CD4-positive, alpha-beta T cell (primary cell): ENCODE measurements at places on chromosomes 4 and X.

- DNase-seq: no peak
Observed at GRCh38 chr4:7830747-7831146, 108.9 kb downstream of the AFAP1 start.

DNA sequence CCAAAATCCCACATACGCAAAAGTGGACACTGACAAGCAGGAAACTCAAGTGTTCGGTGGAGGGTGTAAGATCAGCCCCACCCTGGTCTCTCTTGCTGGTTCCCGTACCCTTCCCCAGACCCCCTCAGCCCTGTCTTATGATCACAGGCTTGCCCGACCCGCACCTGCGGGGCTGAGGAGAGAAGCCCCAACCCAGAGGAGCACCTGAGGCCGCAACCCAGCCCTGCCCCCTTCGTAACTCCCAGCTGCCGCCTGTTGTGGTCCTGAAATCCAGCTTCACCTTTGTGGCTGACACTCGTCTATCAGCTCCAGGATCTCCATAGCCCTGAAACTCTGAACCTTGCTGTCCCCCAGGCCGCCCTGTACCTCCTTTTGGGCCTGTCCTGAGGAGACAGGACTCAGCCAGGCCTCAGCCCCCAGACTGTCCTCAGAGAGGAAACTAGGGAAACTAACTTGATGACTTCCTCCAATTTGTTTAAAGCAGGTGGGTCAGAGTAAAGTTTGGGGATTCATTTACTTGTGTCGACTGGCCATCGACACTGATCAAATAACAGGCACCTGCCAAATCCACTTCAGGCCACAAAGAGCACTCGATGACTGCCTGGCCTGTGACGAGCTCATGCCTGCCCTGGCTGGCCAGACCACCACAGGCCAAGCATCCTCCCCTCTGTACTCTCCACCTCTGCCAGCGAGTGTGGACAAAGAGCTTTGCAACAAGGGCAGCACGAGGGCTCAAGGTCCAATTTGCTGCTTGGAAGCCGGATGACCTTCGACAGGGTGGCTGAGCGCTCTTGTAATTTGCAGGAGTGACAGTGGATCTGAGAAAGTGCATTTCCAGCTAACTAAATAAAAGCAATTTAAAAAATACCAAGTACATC lies 19.3 kb downstream of the DCTD start:
- no peak for DNase-seq

DNA sequence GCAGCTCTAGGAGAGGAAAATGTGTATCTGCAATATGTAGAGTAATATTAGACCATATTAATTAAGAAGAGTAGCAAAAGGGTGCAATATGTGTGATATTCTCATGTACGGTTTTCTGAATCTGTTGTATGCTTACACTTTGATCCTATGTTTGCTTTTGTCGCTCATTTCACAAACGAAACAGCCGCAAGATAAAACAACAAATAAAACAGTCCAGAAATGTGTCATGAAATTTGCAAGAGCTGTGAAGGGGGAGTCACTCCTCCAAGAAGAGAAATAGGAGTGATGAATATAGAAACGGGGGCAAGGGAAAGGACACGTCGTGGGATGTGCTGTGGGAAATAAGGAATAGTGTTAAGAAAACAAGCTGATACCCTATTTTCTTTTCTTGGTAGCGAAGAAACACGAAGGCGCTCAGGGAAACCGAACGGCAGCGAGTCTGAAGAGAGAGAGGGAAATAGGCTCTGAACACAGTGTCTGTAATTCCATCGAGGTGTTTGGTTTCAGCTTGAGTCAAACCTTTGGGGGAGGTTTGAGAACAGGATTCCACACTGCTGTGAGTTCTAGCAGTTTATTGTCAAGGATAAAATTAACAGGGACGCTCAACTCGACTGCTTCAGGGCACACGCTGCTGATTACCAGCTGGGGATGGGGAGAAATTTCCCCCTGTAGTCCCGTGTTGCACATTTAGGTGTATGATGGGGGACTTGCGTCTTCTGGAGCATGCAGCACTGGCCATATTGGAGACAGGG lies 595.6 kb upstream of the TENM3 start:
- DNase-seq: no peak

DNA sequence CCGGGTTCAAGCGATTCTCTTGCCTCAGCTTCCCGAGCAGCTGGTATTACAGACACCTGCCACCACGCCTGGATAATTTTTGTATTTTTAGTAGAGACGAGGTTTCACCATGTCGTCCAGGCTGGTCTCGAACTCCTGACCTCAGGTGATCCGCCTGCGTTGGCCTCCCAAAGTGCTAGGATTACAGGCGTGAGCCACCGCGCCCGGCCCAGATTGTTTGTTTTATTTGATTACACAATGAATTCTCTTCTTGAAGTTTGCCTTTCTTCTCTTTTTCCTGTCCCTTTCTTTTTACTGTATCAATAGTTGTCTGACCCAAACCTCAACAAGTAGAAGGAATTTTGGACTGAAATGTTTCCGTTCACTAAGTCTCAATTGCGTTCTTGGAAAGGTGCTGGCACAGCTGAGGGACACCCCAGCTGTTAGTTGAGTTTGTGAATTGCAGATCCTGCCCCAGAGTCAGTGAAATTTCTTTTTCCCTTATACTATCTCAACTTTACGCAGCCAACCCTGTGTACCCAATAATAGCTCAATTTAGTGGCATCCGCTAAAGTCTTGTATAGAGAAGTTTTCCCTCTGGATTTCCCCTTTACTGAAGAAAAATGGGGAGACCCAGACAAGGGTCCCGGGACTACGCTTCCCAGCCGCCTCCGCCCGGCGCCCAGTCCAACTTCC lies 639 bp upstream of the MTM1 start:
- DNase-seq: no peak

DNA sequence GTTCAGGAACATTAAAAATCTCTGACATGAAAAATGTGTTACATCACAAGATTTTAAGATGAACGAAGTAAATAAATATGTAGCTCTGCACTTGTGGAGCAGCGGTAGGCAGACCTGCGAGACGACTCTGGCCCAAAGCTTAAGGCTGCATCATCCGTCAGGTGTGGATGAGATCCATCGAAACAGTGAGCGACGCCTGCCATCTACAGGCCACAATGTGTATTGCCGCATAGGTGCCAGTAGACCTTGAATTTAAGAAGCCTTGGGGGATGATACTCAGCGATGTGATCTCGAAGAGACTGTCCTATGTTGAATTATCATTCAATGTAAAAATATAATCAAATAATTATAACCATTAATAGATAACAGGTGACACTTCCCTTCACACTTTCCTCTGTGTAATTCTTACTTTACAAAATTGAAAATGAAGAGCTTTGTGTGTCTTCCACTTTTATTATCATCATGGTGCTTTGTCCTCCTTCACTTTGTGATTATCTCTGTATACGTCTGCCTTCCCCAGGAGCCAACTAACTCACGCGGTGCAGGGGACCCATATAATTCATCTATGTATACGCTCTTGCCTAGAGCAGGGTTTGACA lies 851.0 kb downstream of the RAB28 start:
- DNase-seq: peak; percentile 58

GRCh38 chrX:50770702-50771101 lies 43.3 kb downstream of the SHROOM4 start:
- DNase-seq: no peak

GRCh38 chr4:129043523-129043922 lies 49.8 kb downstream of the SCLT1 start:
- peak; percentile 6 for DNase-seq

DNA sequence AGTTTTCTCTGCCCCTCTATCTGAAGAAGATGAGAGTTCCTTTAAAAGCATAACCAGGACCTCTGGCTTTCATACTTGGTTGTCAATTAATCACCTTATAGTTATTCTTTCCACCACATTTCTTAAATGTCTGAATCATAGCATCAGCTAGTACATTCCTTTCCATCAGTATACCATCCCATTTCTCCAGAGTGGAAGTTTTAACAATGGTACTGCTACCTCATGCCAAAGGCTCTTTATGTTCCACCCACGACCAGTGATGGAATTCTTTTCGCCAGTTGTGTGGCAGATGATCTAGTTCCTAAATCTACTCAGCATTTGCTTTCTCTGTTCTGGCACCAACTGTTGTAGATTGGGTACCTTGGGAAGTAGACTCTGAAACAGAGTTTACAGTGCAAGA lies 379.8 kb downstream of the ZNF674 start:
- no peak for DNase-seq

DNA sequence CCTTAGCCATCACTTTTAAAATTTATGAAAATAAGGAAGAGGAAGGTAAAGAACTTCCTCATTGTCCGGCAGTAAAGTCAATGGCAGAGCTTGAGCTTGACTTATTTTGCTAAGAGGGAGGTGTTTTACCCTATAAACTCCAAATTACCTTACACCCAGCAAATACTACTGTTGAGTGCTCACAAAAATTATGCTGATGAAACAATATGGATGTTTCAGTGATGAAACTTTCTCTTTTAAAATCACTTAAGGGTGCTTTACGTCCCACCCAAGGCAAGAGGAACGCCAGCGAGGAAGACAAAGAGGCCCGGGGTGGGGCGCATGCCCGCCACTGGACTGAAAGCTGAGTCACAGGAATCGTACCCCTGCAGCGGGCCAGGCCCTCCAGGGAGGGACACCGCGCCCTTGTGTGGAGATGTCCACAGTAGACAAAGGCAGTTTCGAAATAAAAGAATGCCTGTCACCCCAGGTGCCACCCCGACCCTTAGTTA lies 560 bp upstream of the TMSB4X start:
- no peak for DNase-seq

GRCh38 chr4:175905925-175906324 lies 93.9 kb upstream of the GPM6A start:
- no peak for DNase-seq

DNA sequence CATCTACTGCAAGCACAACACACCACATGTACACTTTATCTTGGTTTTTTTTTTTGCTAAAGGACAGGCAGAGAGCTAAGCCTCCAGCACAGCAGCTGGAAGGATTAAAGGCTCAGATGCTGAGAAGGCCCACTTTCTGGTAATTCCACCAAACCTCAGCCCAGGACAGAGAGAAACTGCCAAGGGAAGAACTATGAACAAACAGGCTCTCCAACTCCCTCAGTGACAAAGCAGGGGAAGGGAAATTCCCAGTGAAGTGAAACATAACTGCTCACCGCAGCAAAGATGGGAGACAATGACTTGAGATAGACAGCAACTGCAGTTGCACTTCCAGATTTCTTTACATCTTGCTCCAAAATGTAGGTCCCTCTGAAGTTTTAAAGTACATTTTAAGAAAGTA lies 4.8 kb downstream of the PROM1 start:
- DNase-seq: no peak

DNA sequence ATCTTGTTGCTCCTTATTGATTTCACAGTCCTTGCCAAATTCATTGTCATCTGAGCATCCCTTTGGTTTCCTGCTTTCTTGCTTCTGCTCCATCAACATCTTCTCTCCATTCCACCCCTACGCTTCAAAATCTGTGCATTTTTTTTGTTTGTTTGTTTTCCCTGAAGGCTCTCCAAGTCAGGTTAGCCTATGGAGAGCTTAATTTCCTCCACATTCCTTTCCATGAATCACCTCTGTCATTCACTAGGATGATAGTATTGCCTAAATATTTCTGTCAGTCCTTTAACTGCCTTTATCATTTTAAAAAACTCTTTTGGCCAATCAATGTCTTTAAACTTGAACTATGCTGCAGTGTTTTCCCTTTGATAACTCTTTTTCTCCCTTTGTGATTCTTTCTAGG lies 67.7 kb downstream of the PPARGC1A start:
- DNase-seq: no peak

DNA sequence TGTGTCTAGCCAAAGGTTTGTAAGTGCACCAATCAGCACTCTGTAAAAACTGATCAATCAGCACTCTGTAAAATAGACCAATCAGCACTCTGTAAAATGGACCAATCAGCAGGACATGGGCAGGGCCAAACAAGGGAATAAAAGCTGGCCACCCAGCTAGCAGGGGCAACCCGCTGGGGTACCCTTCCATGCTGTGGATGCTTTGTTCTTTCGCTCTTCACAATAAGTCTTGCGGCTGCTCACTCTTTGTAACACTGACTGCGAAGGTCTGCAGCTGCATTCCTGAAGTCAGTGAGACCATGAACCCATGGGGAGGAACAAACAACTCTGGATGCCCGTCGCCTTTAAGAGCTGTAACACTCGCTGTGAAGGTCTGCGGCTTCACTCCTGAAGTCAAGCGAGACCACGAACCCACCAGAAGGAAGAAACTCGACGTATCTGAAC lies 14.3 kb downstream of the HNRNPDL start:
- DNase-seq: no peak

- DNase-seq: no peak
Observed at GRCh38 chrX:135557344-135557743, 36.9 kb downstream of the INTS6L start.

GRCh38 chr4:109065006-109065405 lies 237.5 kb downstream of the COL25A1 start:
- DNase-seq: no peak

DNA sequence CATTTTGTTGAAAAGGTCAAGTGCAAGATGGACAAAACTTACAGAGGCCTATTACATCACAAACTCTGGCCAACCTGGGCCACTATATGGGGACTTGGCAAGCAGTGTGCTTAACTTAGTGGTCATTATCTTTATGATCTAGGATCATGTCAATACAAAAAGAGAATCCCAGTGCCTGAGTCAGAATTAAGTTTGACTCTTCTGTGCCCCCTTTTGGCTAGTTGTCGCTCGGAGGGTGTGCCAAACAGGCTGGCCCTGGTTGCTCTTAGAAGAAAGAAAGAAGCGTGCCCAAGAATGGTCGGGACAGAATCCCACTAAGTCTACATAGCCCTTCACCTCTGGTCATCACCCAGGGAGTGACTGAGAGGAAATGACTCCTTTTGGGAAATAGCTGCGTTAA lies 100.1 kb downstream of the EIF4E start:
- peak; percentile 35 for DNase-seq

DNA sequence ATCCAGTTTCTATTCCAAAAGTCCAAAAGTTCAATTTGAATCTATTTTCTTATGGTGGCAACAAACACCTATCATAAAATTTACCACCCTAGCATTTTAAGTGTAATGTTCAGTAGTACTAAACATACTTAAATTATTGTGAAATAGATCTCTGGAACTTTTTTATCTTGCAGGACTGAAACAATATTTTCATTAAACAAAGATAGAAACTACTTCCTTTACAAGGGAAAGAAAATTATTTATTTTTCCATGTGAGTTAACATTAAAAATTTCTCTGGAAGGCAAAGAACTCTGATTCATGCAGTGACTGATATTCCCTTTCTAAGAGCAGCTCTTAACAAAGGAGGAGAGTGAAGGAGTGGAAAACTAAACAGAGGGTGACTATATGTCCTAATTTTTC lies 40.2 kb downstream of the ADH7 start:
- no peak for DNase-seq

DNA sequence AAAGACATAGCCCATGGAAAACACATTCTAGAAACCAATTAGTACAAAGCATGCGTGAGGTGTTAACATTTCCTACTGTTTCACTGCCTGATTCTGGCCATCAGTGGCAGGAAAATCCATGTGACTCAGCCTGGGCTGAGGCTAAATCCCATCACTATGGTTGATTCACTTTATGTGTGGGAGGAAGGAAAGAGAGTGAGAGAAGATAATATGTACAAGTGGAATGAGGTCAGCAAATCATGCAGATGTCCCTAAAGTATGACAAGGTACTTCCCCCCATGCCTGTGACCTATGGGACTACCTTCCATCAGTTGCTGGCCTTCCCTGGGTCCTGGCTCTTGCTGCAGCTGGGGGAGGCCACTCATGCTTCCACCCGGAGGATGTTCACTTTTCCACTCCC lies 64.2 kb upstream of the MAP3K15 start:
- DNase-seq: no peak
